GM03348 (cell line): ENCODE measurements at places on chromosomes 1 and 21.

- no peak for DNase-seq
Measured at GRCh38 chr1:9112961-9113880, 15.7 kb downstream of the GPR157 start.

DNA sequence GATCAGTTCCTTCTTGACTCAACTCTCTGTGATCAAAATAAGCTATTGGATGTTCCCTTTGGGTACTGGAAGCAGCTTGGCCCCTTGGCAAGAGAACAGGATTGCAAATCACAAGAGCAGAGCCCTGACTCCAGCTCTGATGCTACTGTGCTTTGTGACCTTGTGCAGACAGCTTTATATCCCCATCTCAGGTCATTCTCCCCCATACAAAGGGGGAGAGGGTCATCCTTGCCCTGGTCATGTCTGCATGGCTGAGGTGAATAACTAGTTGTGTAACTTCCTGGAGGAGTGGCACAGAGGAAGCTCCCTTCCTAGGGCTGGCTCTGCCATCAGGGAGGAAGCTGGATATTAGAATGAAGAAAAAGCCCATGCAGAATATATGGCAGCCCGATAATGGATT, 142.9 kb downstream of the DHRS3 start:
- DNase-seq = no peak

DNA sequence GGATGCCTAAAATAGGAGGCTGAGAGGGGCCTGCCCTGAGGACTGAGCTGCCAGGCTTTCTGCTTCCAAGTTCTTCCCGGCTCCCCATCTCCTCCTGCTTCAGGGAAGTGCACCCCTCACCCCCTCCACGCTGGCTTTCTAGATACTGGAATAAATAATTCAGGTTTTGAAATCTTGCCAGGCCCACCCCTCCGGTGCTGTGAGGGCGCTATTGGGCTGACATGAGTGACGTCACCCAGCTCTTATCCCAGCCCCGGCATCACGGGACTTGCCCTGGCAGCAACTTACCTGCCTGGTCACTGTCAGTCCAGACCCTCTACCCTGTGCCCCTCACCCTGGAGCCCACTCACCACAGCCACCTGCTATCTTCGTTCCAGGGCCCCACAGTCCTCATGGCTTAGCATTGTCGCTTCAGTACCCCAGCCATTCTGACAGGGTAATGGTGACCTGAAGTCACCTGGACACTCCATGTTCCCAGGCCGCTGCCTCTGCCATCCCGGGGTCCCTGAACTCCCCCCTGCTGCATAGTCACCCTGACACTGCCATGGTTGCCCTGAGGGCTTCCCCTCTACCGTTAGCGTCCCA, 819 bp upstream of the GPR3 start:
- DNase-seq = peak; percentile 59

- no peak for DNase-seq
Measured at GRCh38 chr1:6099297-6099696, 53.6 kb downstream of the KCNAB2 start.

DNA sequence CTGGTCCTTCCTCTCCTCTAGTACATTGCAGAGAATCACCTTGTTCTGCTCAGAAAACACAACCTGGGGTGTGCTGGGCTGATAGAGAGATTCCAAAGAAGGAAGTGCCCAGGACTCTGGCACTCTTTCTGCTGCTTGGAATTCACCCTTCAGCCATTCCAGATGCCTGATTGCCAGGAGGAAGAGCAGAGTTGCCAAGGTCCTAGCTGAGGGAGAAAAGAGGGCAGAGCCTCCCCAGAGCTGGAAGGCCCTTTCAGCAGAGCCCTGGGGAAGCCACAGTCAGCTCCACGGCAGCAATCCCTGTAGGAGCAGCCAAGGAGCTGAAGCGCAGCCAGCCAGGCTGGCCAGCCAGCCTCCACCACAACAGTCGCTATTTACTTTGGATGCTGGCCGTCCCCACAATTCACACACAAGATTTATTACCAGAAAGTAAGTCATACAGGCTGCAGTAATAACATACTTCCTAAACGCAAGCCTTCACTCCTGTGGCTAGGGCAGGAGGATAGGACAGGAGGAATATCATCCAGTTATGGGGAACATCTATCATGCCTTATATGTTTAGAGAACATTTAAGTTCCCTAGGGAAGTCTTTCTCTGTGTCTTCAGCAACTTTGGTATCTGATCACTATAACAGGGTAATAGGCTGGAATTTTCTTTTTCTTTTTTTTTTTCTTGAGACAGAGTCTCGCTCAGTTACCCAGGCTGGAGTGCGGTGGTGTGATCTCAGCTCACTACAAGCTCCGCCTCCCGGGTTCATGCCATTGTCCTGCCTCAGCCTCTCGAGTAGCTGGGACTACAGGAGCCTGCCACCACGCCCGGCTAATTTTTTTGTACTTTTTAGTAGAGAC, 36.6 kb upstream of the SLC44A3 start:
- peak; percentile 91 for DNase-seq

DNA sequence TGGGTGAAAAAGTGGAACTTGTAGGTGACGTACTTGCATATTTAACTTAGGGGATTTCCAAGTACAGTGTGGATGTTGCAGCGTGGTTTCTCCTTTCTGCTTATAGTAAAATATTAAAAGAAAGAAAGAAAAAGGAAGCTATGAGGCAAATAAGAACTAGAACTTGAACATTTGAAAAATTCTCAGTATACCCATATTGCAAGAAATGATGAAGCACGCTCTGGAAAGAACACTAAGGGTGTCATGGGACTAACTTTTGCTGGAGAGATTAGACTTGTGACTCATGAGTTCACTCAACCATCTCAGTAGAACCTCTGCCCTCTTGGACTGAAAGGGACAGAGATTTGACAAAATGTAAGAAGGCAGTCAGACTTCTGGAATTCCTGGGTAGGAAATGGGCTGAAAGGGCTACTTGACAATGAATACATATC, 704.5 kb upstream of the ADGRL4 start:
- peak; percentile 21 for DNase-seq

DNA sequence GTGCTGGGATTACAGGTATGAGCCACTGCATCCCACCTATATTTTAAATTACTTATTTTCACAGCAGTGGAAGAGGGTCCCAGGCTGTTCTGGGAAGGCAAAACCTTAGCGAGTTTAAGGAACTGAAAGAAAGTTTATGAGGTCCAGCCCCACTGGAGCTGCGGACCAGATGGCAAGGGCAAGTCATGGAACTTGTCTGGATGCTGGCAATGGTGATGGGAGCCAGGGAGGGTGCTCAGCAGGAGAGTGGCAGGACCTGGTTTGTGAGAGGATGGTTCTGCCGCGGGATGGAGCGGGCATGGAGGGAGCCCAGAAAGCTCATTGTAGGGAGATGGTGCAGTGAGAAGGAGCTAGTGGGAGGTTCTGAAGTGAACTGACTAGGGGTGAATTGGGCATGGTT, 50.6 kb upstream of the SLC45A1 start:
- no peak for DNase-seq

- DNase-seq = no peak
Measured at GRCh38 chr1:116234429-116234828, 123.2 kb downstream of the MAB21L3 start.

DNA sequence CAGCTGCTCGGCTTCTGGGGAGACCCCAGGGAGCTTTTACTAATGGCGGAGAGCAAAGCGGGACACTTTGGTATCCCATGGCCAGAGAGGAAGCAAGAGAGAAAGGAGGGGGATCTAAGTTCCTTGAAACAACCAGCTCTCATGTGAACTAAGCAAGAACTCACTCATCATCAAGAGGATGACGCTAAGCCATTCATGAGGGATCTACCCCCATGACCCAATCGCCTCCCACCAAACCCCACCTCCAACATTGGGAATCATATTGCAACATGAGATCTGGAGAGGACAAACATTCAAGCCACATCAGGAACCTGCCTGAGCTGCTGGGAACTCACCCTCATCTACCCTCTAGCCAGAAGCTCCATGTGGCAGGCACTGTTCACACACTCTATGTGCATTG, 372.1 kb upstream of the RUNX1 start:
- no peak for DNase-seq

- peak; percentile 71 for DNase-seq
Measured at GRCh38 chr1:164602480-164603093, 43.6 kb downstream of the PBX1 start.

GRCh38 chr1:198072177-198072576, 84.6 kb upstream of the NEK7 start:
- peak; percentile 20 for DNase-seq

DNA sequence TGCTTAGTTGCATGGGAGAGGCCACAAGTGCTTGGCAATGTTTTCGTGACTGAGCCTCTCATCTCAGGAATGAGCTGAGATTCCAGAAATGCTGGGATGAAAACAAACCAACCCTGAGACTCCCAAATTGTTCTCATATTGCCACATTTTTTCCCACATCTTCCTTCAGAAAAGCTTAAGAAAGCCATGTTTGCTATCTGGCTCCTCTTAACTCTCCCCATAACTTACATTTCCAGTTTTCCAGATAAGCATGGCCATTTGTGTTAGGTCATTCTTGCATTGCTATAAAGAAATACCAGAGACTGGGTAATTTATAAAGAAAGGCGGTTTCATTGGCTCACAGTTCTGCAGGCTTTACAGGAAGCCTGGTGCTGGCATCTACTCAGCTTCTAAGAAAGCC, 17.2 kb downstream of the DSCAM start:
- no peak for DNase-seq

- peak; percentile 88 for DNase-seq
Measured at GRCh38 chr21:38303300-38303699, 46.5 kb downstream of the KCNJ15 start.

- DNase-seq = no peak
Measured at GRCh38 chr1:67789551-67789950, 43.7 kb downstream of the GNG12 start.
